ENCODE measurements at places on chromosomes 12 and 14. TPM values are rescaled to one million over a fixed set of nuclear protein-coding genes. Genes with fewer than 3 reads are reported as not detected.

DNA sequence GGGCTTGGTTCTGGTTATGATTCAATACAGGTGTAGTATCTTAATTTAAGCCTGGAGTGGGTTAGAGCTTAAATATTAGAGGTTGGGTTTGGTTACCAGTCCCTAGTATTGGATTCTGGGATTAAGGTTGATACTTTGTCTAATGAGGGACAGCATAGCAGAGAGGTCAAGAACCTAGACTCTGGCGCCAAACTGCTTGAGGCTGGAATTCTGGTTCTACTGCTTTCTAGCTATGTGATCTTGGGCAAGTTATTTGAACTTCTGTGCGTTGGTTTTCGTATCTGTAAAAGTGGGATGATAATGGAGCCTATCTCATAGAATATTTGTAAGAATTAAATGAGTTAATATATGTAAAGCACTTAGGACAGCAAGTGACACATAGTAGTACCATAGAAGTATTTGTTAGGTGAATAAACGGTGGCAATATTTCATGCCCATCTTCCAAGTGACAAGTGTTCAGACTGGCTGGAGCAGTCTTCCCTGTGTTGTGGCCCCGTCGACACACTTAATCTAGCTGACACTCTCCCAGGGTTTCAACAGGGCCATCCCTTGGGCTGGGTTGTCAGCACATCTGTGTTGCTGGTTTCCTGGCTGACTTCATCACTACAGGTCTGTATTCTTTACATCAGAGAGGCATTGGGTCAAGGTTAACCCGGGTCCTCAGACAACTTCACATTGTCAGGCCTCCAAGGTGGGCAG is 3.0 kb downstream of the ENDOU start:
- no peak for DNase-seq

The PCED1B gene
- 0.67 TPM for total RNA-seq

- no peak for DNase-seq
Measured at GRCh38 chr14:43522191-43522590, 984.9 kb downstream of the FSCB start.

DNA sequence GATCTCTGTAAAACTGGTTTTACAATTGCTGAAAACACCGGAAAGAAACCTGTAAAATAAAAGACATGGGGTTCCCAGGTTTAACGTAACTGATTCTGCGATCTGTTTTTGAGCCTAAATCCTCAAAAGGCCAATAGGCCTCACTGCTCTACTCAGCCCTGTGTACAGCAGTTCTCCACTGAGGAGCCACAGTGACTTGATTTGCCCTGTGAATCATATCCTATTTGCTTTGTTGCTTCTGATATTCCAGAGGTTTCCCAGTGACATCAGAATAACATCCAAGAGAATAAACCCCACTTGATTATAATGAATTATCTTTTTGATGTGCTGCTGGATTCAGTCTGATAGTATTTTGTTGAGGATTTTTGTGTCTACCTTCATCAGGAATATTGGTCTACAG is 27.5 kb downstream of the MDM1 start:
- DNase-seq, result no peak

DNA sequence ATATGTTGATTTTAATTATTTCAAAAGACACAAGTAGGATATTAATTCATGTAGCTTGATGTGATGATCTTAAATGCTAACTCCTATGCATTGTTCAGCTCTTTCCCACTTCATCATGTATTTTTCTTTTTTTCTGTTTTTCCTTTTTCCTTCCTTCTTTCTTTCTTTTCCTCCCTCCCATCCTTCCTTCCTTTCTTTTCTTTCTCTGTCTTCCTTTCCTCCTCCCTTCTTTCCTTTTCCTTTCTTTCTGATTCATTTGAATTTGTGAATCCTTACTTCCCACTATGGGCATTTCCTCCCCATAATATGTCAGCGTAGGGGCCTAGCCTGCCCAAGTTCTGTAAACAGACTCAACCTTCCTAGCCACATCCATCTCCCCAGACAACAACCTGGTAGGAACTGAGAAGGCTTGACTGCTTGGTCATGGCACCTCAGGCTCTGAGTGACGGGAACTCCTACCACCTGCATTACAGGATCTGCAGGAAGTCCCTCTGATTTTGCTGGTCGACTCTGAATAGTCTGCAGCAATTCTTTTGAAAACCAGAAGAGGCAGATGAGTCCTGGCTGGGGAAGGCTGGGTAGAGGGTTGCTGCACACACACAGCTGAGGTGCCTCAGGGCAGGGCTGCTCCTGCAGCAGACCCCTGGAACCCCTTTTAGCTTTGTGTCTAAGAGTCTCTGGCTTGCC is 33.4 kb upstream of the BHLHE41 start:
- no peak for DNase-seq

The BCL2L14 gene
- not detected for total RNA-seq

- no peak for DNase-seq
Measured at GRCh38 chr12:25725931-25726330, 172.8 kb upstream of the LMNTD1 start.

DNA sequence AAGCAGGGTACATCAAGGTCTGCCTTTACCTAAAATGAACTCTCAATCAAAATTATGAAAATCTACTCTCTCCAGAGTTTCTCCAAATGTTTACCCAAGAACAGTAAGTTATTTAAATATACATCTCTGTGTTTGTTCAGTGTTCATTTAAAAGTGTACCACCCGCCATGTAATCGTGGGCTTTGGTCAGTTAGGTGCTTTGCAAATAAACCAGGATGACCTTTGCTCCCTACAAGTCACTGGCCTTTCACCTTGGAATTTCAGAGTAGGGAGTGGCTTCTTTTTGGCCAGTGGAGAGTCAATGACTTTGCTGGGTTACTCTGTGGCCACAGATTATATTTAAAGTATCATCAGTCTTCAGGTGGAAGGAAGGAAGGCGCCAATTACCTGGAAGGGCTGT is 74.6 kb upstream of the PTPRB start:
- DNase-seq, result no peak

DNA sequence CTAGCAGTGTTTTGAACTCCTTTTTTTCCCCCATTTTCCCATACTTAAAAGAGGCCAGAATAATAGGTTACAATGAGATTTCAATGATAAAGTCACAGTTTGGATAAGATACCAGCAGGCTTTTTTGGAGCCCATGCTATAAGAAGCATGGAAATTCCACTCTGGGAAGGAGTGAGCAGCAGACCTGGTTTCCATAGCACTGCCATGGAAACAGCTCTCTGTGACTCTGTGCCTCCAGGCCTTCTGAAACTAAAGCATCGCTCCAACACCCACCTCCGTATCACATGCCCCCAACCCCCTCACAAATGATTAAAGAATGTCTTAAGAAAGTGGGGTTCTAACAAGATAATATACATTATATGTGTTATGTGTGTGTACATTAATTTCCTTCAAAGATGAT is 165.0 kb downstream of the GRIN2B start:
- DNase-seq, result no peak

DNA sequence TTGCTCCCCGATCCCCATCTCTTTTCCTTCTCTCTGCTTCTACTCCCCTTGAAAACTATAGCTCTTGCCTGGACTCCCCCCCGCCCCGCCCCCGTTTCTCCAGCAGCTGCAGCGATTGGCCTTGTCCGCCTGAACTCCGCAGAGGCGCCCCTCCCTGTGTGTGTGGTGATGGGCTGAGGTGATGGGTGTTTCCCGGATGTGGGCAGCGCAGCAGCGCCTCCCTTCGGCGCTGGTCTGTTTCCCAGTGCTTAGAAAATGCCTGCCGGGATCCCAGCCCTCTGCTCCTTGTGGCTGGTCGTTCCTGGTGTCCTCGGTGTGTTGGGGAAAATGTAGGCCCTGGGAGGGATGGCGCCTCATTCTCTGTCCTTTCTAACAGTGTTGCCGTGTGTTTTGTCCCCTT is 43.3 kb downstream of the GALNT8 start:
- no peak for DNase-seq

DNA sequence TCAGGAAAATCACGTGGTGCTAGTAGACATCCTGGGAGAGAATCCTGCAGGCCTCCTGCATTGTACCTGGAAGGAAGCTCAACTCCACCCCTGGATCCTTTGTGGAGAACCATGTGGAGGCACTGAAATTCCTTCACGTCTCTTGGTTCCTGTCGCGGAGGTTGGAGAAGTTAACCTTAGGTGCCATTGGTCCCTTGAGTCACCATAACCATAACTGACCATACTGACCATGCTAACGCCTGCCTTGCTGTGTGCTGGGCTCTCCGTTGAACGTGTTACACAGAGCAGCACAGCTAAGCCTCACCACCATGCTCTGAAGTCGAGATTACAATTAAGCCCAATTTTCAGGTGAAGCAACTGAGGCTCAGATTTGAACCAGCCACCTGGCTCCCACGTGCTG is 18.6 kb downstream of the C14orf132 start:
- DNase-seq, result no peak

DNA sequence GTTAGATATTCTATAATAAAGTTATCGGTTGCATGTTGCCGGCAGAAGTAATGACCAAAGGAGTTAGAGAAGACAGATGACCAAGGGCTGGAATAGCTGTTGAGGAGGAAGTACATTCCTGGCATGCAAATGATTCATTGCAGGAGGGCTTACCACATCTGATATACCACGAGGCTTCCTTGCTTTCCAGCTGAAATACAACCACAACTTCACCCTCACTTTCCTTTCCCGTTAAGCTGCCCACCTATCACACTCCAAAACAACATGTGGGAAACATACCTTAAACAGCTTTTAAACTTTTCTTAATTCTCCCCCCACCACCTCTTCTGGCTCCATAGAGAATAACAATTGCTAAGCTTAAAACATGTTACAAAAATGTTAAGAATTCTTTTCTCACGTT is 594.1 kb downstream of the NRXN3 start:
- DNase-seq, result no peak

- no peak for DNase-seq
Measured at GRCh38 chr12:14272956-14273912, 92.2 kb upstream of the ATF7IP start.

DNA sequence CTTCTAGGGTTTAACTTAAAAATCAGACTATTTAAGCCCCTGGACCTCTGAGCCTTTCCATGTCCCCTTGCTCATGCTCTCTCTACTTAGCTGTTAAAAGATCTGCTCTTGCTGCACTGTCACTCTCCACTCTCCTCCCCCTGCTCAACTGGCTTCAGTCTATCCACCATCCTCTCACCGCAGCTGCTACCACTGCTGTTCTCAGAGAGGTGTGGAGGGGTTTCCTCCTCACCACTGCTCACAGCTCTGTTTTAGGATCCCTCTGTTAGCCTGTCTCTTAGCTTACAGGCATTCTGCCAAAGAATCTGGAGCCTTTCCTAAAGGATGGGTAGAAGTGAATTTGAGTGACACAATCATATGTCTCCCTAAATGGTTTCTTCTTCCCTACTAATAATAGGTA is 43.7 kb upstream of the ATP2B1 start:
- DNase-seq, result no peak

- no peak for DNase-seq
Measured at GRCh38 chr12:69388371-69388770, 28.8 kb downstream of the YEATS4 start.

DNA sequence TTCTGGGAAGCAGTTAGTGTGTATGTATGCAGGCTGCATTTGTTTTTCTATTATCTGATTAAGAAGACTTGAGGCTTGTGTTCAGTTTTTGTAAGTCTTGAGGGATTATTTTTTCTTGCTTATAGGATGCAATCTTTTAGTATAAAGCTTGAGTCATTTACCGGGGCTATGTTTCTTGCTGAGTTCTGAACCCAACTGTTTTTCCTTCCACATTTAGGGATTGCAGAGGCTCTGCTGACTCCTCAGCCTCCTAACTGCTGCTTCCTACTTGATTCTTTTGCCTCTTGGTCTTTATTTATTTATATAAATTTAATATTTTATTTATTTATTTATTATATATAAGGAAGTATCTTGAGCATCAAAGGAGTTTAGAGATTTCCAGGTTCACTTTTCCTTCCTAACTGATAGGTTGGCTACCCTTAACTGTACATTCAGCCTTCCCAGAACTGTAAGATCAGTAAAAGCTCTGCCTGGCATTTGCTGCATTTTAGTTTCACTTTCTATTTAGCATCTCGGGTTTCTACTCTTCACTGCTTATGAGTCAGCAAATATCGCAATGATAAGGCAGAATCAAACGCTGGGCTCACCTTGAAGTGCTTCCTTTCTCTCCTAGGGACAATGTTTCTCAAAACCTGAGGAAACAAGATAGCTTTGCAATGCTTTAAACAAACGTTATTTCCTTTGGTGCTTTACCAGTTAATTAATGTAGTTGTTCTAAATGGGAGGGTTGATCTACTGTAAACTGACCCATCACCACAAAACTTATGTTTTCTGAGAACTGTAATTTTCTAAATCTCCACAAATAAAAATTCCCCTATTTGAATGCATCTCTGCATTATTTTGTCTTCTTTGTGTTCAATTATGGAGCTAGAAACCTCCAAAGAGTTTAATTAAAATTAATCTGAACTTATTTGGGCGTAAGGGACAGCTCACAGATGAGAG is 1183.7 kb upstream of the TMEM132C start:
- no peak for DNase-seq

GRCh38 chr12:53218551-53219291 is 11.7 kb upstream of the ITGB7 start:
- peak; percentile 65 for DNase-seq

DNA sequence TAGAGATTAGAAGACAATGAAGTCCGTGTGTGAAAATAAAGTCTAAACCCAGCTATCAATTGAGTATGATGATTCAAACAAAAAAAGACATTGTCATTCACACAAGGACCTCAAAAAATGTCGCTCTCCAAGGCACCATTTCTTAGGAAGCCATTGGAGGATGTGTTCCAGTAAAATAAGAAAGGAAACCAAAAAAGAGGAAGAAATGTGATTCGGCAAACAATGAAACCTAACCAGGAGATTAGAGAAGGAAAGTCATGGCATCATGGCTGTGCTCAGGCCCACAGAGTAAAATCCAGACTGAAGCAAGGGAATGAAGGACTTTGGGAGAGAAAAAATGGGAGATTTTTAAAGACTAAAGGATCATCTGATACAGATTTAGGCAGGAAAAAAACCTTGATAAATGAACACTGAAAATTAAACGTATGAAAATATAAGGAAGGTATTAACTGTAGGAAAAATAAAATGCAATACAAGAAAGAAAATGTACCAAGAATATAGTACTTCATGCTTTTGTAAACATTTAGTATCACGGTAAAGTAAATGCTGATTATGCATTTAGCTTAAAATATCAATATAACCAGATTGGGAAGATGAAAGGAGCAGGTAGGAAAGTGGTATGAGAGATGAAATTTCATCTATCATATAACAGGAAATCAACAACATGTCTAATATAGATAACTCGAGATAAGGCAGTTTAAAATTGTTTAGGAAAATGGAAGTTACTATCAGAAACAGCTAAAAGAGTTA is 38.2 kb upstream of the MTHFD1 start:
- no peak for DNase-seq

All from Right ventricle myocardium superior (tissue), 1 donor.